ENCODE measurements at places on chromosomes 3 and 15. TPM values are rescaled to one million over a fixed set of nuclear protein-coding genes. Genes with fewer than 3 reads are reported as not detected.

The TMEM207 gene
- total RNA-seq: 1.4 TPM

DNA sequence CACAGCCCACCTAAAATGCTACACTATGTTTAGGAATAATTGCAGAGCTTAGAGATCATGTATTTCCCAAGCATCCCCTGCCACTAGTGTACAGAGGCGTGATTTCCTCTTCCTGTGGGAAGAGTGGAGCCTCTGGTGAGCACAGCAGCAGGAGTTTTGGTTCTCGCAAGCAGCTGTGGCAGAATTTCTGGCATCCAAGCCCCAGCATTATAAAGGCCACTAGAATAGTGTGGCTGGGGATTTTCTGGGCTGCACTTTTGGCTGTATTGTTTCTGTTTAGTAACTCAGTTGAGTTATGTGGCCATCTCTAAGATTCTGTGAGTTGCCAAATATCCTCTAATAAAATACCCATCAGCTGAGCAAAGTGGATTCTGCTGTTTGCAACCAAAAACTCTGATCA, 64.7 kb downstream of the GPR176 start:
- no peak for DNase-seq

GRCh38 chr3:43207628-43208085, 78.7 kb upstream of the SNRK start:
- DNase-seq: peak; percentile 53

The GALNT15 gene
- not detected for total RNA-seq

The BHLHE40 gene
- 62.2 TPM for total RNA-seq

The HTR3E gene
- total RNA-seq: not detected
